ENCODE measurements at places on chromosomes 2 and 18. TPM values are rescaled to one million over a fixed set of nuclear protein-coding genes. Genes with fewer than 3 reads are reported as not detected.
A peak's percentile ranks its signal among the peaks of the same experiment; 100 is the strongest.

- DNase-seq, result peak; percentile 22
Measured at GRCh38 chr18:75201282-75202270, 7.4 kb downstream of the PTGR3 start.

DNA sequence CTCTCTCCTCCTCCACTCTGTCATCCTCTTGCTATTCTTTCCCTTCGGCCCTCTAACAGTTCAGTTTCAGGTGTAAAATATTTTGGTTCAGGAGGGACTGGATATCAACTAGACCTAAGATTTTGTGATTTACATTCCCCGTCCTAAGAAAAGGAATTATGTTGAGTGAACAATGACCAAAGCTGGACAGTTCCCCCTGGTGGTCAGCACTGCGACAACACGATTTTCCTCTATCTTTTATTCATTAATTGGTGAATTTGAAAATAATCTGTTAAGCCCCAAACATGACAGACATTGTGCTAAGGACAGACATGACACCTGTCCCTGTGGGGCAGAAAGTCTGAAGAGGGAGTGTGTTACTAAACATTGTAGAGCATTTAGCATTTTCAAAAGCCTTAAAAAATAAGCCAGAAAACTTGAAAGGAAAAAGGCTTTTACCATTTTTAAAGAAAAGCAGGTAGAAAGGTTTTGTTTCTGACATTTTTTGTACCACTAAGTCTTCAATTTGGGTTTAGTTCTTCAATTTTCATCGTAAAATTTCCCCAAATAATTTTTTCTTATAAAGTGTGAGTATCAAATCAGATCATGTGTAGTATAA is 28.4 kb upstream of the GTF2A1L start:
- DNase-seq, result peak; percentile 74

GRCh38 chr2:30404319-30405259 is 42.5 kb upstream of the LCLAT1 start:
- no peak for DNase-seq

- DNase-seq, result no peak
Measured at GRCh38 chr2:213545481-213545880, 261.2 kb downstream of the SPAG16 start.

DNA sequence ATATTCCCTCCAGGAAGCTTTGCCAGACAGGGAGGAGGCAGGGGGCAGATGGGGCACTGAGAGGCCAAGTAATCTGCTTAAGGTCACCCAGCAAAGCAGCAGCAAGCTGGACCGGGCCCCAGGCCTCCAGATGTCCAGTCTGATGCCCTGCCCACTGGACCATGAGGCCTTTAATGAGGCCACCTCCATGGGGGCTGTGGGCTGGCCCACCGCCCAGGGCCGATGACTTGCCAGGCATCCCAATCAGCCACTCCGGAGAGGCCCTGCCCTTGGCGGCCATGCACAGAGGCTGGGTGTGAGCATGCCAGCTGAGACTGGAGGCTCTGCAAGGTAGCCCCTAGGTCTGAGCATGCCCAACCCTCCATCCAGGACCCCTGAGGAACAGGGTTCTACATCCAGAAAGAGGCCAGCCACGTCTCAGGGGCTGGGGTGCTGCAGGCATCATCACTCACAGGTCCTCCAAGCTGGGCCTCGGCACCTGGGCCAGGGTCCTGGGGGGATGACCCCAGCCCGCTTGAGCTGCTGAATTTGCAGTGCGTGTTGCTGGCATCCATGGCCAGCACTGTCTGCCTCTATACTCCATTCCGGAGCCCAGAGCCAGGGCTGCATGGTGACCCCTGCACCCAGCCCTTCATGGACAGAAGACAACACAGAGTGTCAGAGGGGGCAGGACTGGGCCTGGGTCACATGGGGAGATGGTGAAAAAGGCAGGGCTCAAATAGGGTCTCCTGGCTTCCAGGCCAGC is 164.2 kb downstream of the INHBB start:
- no peak for DNase-seq

GRCh38 chr2:206125901-206126300 is 33.3 kb downstream of the NDUFS1 start:
- DNase-seq, result no peak

- no peak for DNase-seq
Measured at GRCh38 chr2:220320326-220320725, 692.9 kb downstream of the SLC4A3 start.

DNA sequence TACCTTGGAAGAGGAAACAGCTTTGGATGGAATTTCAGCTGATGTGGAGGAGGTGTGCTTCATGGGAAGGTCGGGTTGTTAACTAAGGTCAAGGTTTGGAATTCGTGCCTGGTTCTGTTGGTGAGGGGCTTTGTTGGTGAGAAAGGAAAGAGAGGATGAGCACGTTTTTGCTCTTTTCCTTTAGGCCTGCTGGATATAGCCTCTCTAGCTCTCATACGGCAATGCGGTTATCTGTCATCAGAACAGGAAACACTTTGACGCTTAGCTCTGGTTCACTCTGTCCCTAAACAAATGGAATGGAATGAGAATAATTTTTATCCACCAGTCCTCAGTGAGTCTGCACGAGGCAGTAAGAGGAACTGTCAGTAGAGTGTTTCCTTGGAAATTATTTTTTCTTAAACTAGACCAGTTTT is 169.7 kb upstream of the NOSTRIN start:
- DNase-seq, result no peak

DNA sequence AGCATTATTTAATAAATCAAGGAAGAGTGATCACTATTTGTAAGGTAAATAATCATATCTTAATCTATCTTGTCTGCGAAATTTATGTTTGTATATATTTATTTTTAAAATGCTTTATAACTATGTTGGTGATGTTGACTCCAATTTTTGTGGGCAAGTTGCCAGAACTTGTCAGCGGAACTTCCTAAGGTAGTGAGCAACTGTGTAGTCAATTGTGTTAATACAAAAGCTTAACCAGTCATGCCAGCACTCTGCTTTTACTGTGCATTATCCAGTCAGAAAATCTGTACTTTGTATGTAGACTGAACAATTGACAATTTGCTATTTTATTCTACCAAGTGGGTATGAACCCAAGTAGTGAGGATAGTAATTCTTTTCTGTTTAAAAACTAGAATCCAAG is 61.9 kb upstream of the RND3 start:
- DNase-seq, result no peak

Gene ITPRIPL1
- total RNA-seq, result 7.5 TPM

Gene DSC1
- total RNA-seq, result 0.10 TPM

Gene TACR1
- total RNA-seq, result 1.7 TPM

Measured in spinal cord (tissue), 10 donors.